Progenitor cell of endocrine pancreas (in vitro differentiated cells): ENCODE measurements at places on chromosomes 6 and 20.

- no peak for DNase-seq
- no peak overlapping the region for H3K27ac ChIP-seq
- H3K27me3 ChIP-seq, result no peaks in the 10 kb centered on the region
- H3K36me3 ChIP-seq, result no peaks in the 10 kb centered on the region
These were observed 77.9 kb upstream of the BMP5 start for GRCh38 chr6:55953335-55953734.

DNA sequence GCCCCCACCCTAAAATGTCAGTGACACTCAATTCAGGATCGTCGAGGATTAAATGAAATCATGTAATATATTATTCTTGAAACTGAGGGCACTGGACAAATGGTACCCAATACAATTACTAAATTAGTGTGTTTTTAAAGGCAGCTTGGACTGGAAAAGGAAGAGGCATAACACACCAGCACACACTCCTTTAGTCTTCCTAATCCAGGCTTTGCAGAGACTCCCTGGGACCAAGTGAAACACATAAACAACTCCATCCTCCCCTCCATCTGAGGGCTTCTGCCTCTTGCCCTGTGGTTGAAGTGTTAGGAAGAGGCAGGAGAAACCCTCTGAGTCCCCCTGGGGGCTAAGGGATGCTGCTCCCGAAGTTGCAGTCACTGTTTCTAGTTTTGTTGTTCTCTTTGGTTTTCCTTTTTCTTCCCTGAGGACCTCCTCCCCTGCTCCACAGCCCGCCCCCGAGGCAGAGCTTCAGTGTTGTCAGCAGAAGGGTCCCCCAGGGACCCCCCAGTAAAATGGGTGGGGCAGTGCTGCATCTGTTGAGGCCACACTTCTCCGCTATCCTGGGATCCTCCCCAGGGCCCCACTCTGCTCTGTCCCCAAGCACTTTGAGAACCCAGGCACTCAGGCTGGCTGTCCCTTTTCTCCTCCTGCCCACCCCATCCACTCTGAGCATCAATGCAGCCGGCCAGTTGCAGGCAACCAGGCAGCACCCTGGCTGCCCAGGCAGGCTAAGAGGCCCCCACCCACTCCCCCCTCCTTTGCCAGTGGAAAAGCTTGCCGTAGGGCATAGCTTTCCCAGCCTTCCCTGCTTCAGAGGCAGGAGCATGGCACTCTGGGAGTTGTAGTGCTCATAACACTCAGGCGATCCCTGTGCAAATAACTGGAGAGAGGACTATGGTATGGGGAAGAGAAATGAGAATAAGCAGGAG lies 5.9 kb downstream of the TMEM63B start:
- no peaks in the 10 kb centered on the region for H3K27me3 ChIP-seq
- no peak overlapping the region for H3K4me3 ChIP-seq
- peak overlapping the region; percentile 79 for H3K27ac ChIP-seq

DNA sequence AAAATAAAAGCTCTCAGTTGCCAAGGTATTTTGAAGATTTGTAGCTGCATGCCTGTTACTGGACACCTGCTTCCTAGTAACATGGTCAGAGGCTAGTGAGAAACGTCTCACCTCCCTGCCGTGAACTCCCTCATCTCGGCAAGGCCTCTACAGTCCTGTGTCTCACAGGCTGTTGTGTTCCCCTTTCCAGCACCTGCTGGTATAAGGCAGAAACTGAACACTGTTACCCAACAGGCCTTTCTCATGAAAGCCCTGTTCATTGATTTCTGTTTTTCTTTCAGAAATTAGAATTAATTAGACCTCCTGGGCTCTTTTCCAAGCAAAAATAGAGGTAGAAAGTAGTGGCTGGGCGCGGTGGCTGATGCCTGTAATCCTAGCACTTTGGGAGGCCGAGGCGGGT lies 17.6 kb upstream of the SRSF3 start:
- H3K4me1 ChIP-seq, result peaks cover 18% of the 10 kb centered on the region
- H3K36me3 ChIP-seq, result no peaks in the 10 kb centered on the region
- no peak for DNase-seq
- H3K4me3 ChIP-seq, result no peak overlapping the region
- no peaks in the 10 kb centered on the region for H3K27me3 ChIP-seq
- H3K27ac ChIP-seq, result peak overlapping the region; percentile 9

DNA sequence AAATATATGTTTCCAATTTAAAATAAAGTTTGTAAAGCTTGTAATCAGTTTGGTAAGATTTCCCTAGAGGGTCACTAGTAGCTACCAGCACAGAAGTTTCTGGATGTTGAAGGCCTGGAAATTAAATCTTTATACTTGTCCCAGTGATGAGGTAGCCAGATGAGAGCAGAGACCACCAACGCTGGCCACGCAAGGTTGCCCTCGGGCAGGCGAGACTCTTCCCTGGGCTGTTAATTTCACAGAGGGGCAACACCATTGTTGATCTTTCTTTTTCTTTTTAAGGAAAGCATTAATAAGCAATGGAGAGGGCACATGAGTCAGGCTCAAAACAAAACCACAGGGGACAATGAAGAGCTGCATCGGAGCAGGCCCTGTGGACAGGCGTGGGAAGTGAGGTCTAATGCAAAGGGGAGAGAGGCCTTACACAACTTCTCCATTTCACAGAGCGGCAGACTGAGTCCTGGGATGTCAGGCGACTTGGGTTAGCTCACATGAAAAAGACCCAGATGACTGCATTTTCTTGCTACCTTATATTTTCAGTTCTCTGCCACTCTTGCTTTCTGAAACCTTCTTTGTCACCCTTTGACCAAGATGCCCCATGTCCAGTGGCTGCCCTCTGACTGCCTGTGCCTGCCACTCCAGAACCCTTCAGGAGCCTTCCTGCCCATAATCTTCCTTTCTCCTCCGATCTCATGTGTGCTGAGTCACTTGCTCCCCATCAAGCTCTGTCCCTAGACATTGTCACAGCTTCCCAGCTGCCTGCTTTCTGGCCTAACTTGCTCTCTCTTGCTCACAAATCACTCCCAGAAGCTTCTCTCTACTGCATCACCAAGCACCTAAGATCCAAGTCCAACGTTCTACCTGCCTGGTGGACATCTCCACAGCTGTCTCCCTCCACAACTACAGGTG lies 107.7 kb upstream of the CDYL start:
- H3K4me3 ChIP-seq, result no peak overlapping the region
- H3K36me3 ChIP-seq, result no peaks in the 10 kb centered on the region
- H3K27ac ChIP-seq, result no peak overlapping the region
- DNase-seq, result no peak
- peaks cover 26% of the 10 kb centered on the region for H3K27me3 ChIP-seq

DNA sequence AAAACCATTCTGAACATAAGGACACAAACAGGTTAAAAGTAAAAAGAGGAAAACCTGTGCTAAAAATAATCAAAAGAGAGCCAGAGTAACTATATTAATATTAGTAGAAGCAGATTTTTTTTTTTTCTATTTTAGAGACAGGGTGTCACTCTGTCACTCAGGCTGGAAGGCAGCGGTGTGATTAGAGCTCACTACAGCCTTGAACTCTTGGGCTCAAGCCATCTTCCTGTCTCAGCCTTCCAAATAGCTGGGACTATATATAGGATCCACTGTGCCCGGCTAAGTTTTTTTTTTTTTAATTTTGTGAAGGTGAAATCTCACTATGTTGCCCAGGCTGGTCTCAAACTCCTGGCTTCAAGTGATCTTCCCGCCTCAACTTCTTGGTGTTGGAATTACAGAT lies 33.4 kb upstream of the PLN start:
- H3K4me1 ChIP-seq, result no peaks in the 10 kb centered on the region
- H3K27ac ChIP-seq, result no peak overlapping the region
- no peak overlapping the region for H3K4me3 ChIP-seq
- peaks cover 7% of the 10 kb centered on the region for H3K36me3 ChIP-seq

GRCh38 chr20:20201124-20201523 lies 148.8 kb downstream of the CFAP61 start:
- H3K4me1 ChIP-seq, result peaks cover 49% of the 10 kb centered on the region
- no peak for DNase-seq
- H3K27me3 ChIP-seq, result peaks cover 11% of the 10 kb centered on the region
- H3K36me3 ChIP-seq, result no peaks in the 10 kb centered on the region
- no peak overlapping the region for H3K27ac ChIP-seq
- H3K4me3 ChIP-seq, result no peak overlapping the region

DNA sequence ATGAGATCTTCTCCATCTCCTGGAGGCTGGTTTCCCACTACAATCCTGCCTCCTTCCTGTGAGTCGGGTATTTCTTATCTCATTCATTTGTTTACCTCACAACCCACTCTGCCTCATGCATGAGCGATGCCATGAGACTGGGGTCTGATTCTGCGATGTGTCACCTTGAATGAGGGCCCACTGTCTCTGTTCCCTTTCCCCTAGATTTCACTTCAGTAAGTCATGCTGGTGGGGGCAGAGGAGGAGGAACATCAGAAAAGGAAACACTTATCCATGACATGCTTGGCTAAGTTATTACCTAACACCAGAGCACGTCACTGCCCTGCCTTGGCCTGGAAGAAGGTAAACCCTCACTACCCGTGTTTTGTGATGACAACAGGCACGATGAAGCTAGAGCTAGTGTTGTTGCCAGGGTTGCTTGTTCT lies 337.4 kb upstream of the PRDM1 start:
- no peak overlapping the region for H3K27ac ChIP-seq
- no peak overlapping the region for H3K4me3 ChIP-seq
- H3K36me3 ChIP-seq, result no peaks in the 10 kb centered on the region
- DNase-seq, result no peak
- H3K4me1 ChIP-seq, result peaks cover 2% of the 10 kb centered on the region

DNA sequence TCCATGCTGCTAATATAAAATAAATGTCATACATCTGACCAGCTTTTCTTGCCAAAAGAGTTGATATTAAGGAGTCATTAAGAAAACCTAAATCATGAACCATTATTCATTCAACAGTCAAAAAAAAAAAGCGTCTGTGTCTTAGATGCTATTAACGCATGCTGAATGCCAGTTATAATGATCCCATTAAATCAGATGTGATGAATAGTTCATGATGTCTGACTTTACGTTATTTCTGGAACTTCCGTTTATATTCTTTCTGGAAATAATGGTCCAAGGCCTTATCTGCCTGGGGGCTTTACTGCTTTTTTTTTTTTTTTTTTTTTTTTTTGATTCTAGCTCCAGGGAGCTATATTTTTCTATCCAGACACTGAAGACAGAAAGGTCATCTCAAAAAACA lies 877.1 kb downstream of the HACE1 start:
- peaks cover 20% of the 10 kb centered on the region for H3K4me1 ChIP-seq
- H3K27me3 ChIP-seq, result no peaks in the 10 kb centered on the region
- no peak overlapping the region for H3K27ac ChIP-seq

- H3K27ac ChIP-seq, result no peak overlapping the region
- H3K36me3 ChIP-seq, result peaks cover 15% of the 10 kb centered on the region
- H3K4me1 ChIP-seq, result peaks cover 2% of the 10 kb centered on the region
- no peaks in the 10 kb centered on the region for H3K27me3 ChIP-seq
- no peak for DNase-seq
These were observed 10.2 kb downstream of the SLC22A1 start for GRCh38 chr6:160131636-160132296.

- peaks cover 37% of the 10 kb centered on the region for H3K27me3 ChIP-seq
- peaks cover 5% of the 10 kb centered on the region for H3K4me1 ChIP-seq
- H3K36me3 ChIP-seq, result no peaks in the 10 kb centered on the region
- no peak overlapping the region for H3K4me3 ChIP-seq
- no peak overlapping the region for H3K27ac ChIP-seq
These were observed 121.7 kb downstream of the MRPL14 start for GRCh38 chr6:44005507-44005903.

DNA sequence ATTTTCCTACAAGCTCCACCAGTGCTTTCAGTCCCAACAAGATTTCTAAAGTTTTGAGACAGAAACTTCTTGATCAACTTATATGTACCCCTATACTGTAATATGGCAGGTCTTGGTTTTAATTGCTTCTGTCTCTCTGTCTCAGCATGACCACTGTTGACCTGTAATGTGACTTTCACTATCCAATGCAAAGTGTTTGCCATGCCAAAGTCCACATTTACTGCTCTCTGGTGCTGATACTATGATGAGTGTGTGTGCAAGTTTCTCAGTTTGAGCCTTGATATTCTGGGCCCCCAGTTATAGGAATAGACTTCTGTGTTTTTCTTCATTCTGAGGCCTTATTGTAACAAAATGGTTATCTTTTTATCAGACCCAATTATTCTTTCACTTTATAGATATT lies 45.8 kb downstream of the OR2J2 start:
- H3K27ac ChIP-seq, result no peak overlapping the region
- H3K36me3 ChIP-seq, result no peaks in the 10 kb centered on the region
- H3K4me1 ChIP-seq, result peaks cover 2% of the 10 kb centered on the region
- no peak for DNase-seq
- H3K4me3 ChIP-seq, result no peak overlapping the region
- no peaks in the 10 kb centered on the region for H3K27me3 ChIP-seq

DNA sequence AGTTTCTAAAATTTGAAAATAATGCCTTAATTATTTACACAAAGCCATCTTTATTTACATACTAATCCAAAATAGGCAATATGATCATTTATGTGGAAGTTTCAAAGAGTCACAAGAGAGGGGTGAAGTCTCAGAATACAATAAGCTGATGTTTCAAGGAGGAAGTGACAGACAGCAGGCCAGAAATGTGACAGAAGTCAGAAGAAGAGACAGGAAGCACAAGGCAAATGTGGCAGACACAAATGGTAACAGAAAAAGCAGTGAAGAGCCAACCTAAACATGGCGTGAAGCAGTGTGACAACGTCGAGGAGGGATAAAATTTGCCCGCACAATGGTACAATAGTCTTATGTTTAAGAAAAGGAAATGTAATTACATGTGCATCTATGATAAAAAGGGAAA lies 59.8 kb downstream of the SHPRH start:
- H3K36me3 ChIP-seq, result peaks cover 51% of the 10 kb centered on the region
- peaks cover 6% of the 10 kb centered on the region for H3K4me1 ChIP-seq

GRCh38 chr6:103750603-103751002 lies 1109.1 kb downstream of the HACE1 start:
- H3K27me3 ChIP-seq, result no peaks in the 10 kb centered on the region
- no peak overlapping the region for H3K27ac ChIP-seq
- no peak overlapping the region for H3K4me3 ChIP-seq
- no peak for DNase-seq
- no peaks in the 10 kb centered on the region for H3K4me1 ChIP-seq
- no peaks in the 10 kb centered on the region for H3K36me3 ChIP-seq

- no peak overlapping the region for H3K27ac ChIP-seq
- H3K36me3 ChIP-seq, result no peaks in the 10 kb centered on the region
- DNase-seq, result no peak
- no peaks in the 10 kb centered on the region for H3K27me3 ChIP-seq
- peak overlapping the region; percentile 73 for H3K4me3 ChIP-seq
These were observed 1.1 kb downstream of the HFE start for GRCh38 chr6:26088344-26088743.

DNA sequence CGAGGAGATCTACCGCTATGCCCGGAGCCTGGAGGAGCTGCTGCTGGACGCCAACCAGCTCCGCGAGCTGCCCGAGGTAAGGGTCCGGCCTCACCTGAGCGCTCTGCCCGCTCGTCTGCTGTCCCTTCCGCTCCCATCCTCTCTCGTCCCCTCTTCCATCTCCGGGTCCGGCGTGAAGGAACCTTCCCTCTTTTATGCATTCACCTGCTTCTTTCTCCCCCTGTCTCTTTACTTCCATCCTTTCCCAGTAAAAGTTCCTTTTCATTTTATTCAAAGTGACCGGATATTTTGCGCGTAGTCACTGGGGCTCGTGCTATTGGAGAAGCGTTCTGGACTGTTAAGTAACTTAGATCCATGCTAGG lies 516 bp downstream of the LRRC1 start:
- H3K36me3 ChIP-seq, result peaks cover 8% of the 10 kb centered on the region
- H3K27me3 ChIP-seq, result no peaks in the 10 kb centered on the region
- DNase-seq, result no peak
- H3K27ac ChIP-seq, result peak overlapping the region; percentile 98
- peaks cover 50% of the 10 kb centered on the region for H3K4me1 ChIP-seq
- peak overlapping the region; percentile 90 for H3K4me3 ChIP-seq

GRCh38 chr20:62429455-62430310 lies 2.3 kb upstream of the RBBP8NL start:
- peak overlapping the region; percentile 41 for H3K27ac ChIP-seq
- no peak for DNase-seq
- H3K4me3 ChIP-seq, result no peak overlapping the region
- peaks cover 46% of the 10 kb centered on the region for H3K4me1 ChIP-seq

GRCh38 chr6:16278048-16278724 lies 39.8 kb downstream of the GMPR start:
- no peak overlapping the region for H3K4me3 ChIP-seq
- no peaks in the 10 kb centered on the region for H3K36me3 ChIP-seq
- H3K27ac ChIP-seq, result peak overlapping the region; percentile 14
